ENCODE measurements at places on chromosomes 3 and 15.

DNA sequence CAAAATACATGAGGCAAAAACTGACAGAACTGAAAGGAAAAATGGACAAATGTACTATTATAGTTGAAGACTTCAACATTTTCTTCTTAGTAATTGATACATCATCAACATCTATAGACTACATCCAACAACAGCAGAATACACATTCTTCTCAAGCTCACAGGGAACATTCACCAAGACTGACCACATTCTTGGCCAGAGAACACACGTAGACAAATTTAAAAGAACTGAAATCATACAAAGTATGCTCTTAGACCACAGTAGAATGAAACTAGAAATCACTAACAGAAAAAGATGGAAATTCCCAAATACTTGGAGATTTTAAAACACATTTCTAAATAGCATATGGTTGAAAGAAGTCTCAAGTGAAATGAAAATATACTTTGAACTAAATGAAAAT is 55.1 kb upstream of the NSMCE3 start:
- DNase-seq = no peak

DNA sequence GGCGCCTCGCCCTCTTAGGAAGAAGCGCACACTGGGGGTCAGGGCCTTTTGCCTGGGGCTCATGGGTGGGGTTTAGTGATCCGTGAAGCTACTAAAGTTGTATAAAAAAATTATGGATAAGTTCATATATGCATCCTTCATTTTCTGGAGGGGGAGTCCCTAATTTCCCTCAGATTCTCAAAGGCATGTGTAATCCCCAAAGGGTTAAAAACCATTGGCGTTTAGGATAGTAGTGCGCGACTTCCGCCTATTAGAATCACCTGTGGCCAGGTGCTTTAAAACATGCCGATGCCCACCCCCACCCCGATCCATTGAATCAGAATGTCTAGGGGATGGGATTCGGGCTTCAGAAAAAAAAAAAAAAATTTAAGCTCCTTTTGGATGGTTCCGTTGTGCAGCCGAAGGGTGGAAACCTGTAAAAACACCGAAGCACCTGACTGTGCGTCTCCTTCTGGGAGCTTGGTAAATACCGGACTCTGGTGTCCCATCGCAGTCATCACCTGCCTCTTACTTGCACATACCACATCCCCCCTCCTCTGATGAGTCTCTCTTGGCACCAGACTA is 570 bp downstream of the APH1B start:
- no peak for DNase-seq

- no peak for DNase-seq
Observed at GRCh38 chr3:37245003-37245402, 70.6 kb upstream of the LRRFIP2 start.

- no peak for DNase-seq
Observed at GRCh38 chr15:42106288-42106687, 11.9 kb upstream of the PLA2G4D start.

DNA sequence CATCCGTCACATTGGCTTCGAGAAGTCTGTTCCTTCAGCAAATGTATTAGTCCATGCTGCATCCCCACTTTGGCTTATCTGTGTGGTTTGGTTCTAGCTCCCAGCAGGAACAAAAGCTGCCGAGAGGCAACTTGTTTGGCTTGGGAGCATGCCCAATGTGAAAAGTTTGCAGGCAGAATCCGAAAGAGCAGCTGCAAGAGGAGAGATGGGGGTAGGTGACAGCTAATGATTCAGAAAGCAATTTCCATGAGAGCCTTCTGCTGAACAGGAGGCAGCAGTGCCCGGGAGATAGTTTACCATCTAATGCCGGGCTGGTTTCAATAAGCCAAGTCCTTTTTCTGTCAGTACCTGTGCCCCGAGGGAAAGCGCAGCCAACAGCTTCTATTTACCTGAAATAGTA is 60.2 kb downstream of the GRM7 start:
- DNase-seq = no peak

DNA sequence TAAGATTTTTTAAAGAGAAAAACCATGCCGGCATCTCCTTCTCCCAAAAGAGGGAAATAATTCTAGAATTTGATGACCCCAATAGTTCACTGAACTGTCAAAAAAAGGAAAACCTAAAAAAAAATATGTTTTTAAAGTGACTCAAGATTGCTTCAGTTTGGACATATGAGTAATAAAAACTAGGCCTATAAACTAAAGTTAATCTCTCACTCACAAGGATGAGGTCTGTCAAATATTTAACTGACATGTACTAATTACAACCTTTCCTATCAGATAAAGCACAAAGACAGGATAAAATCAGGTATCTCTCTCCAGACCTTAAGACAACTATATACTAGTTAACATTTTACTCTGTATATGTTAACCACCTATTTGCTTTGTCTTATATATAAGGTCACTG is 231.9 kb downstream of the NSUN3 start:
- no peak for DNase-seq

- no peak for DNase-seq
Observed at GRCh38 chr3:159786489-159787177, 202.0 kb upstream of the IL12A start.

- no peak for DNase-seq
Observed at GRCh38 chr15:63169788-63170187, 12.5 kb upstream of the RPS27L start.

DNA sequence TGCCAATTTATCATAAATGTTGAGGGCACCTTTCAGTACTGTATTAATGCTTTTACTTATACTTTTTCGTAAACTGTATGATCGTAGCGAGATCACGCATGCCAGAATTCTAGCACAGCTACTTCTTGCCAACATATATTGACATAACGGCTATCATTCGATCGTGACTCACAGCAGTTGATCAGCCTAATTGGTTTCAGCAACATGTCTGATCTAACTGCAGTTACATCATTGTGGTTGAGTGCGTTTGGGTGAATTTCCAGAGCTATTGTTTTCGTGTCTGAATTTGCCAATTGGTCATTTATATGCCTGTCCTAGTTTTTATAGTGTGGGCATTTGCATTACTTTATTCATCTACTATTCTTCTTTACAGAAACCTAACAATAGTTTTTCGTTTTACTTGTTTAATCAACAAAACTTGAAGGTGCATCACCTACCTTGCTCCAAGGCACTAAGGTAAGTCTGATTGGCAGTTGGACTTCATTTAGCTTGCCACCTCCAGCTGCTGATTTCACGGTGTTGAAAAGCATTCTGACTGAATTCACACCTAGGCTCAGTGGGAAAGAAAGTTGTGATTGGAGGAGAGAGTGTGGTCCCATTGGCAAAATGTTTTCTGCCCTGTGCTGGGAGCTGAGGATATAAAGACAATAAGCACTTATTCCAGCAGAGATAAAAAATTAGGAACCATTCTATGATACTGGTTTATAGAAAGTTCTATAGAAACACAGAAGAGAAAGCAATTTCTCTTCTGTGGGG is 120.9 kb upstream of the RGMA start:
- DNase-seq = no peak

- no peak for DNase-seq
Observed at GRCh38 chr3:136381051-136381450, 130.9 kb downstream of the PCCB start.

DNA sequence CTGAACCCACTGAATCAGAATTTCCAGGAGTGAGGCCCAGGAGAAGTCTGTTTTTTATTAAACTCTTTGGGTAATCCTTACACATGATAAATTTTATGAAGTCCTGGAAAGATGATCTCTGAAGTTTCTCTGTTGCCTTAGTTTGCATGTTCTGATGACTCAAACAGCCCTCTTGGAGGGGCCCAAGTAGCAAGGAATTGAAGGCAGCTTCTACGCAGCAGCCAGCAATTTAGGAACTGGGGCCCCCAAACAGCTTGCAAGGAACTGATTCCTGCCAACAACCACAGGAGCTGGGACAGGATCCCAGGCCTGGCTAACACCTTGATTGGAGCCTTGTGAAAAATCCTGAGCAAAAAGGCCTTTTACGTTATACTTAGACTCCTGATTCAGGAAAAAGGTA is 5.4 kb upstream of the ACP3 start:
- DNase-seq = no peak

- DNase-seq = no peak
Observed at GRCh38 chr15:99994849-99995248, 261.6 kb upstream of the LYSMD4 start.

DNA sequence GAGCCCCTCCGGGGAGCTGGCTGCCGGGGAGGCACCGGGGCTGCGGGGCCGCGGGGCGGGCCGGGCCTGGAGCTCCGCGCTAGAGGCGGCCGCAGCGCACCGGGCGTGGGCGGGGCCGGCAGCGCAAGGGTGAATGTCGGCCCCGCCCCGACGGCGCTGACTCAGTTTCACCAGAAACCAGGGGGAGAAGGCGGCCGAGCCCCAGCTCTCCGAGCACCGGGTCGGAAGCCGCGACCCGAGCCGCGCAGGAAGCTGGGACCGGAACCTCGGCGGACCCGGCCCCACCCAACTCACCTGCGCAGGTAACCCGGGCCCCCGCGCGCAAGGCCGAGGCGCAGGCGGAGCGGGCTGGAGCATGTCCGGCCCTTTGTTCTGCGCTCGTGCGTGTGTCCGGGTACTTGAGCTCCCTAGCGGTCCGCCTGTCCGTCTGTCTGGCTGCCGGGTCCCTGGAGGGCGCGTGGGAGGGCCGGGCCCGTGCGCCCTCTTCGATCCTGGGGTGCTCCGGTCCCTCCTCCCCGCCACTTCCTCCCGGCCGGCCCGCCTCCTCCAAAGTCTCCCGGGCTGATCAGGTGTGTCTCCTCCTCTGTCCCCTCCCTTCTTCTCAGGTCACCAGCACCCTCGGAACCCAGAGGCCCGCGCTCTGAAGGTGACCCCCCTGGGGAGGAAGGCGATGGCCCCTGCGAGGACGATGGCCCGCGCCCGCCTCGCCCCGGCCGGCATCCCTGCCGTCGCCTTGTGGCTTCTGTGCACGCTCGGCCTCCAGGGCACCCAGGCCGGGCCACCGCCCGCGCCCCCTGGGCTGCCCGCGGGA is at the start of gene SPINT1:
Gene SPINT1 (plus strand): TSS at position 164 of the 811 bp plus-strand sequence. CDS start 507 bp downstream, at position 671.
- peak; percentile 65 for DNase-seq

DNA sequence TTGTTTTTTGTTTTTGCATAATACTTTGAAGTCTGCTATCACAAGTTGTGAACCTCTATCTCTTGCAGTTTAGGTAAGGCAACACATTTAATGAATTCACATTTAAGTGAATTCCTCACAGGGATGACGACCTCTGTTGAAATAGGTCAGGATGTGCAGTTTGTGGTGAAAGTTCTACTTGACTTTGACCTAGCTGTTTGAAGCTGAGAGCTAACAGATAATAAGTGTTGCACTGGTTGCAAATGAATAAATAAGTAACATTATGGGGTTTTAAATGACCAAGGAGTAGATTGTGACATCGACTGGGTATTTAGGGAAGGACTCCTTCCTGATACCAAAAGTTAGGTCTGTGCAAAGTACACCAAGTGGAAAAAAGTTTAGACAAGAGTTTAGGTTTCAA is 23.9 kb downstream of the NIT2 start:
- no peak for DNase-seq

GRCh38 chr3:158713094-158713499 is 19.2 kb downstream of the RARRES1 start:
- no peak for DNase-seq

GRCh38 chr15:28881170-28881569 is 4.6 kb upstream of the APBA2 start:
- no peak for DNase-seq

DNA sequence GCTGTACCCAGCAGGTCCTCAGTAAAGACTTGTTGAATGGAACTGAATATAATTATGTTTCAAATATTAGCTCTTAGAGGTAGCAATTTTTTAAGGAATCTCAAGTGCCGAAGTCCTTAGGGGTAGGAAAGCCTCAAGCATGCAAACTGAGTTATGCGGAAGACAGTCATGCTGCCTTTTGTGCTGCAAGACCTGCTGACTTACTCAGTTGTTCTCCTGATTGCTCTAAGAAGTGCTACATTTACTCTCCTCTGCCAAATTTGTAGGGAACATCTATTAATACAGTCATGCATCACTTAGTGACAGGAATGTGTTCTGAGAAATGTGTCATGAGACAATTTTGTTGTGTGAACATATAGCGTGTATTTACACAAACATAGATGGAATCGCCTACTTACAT is 325.6 kb upstream of the AZI2 start:
- no peak for DNase-seq

DNA sequence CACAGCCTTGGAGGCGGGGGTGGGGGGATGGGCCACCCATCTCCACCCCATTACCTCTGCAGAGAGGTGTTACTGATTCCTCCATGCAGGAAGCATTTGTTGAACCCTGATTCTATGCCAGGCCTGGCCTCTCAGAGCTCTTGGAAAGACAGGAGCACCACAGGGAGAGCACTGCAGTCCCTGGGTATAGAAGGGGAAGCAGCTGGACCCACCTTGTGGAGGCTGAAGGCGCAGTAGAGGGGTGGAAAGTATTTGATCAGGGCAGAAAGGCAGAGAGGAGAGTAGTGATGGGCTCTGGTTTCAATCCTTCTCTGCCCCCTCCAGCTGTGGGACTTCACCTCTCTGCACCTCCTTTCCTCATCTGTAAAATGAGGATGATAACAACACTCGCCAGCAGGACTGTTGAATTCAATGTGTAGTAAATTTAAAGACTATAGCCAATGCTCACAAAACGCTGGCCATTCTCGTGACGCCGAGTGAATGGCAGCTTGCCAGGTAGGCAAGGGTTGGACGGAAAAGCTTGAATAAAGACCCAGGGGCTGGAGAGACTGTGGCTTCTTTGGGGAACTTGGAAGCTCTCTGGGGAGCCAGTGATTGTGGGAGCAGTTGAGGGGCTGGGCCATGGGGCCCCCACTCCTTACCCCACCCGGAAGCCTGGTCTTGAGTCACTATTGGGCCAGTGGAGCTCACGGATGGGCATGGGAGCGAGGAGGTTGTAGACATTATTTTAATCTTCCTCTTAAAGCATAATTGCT is 8.0 kb upstream of the CCDC33 start:
- DNase-seq = no peak

DNA sequence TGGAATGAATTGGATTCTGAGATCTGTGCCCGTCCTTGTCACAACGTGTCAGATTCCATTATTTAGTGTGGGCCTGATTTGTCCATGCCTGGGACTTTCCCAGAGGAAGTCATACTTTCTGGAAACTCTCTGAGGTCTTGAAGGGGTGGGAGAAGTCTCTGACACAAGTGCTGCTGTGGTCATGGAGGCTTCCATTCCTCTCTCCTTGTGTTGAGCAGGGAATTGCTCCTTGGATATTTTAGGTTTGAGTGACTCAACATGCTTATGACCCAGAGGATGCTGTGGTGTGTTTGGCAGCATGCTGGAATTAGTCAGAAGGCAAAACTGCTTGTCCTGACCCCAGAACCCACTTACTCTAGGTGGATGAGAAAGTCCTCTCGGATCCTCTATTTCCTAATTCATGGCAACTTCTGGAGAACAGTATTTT is 132.1 kb downstream of the LPP start:
- DNase-seq = no peak

GRCh38 chr3:197564097-197564843 is 8.5 kb upstream of the BDH1 start:
- DNase-seq = no peak

- no peak for DNase-seq
Observed at GRCh38 chr15:81049835-81050234, 49.1 kb downstream of the TLNRD1 start.

- no peak for DNase-seq
Observed at GRCh38 chr15:89114990-89115389, 26.7 kb downstream of the ABHD2 start.

DNA sequence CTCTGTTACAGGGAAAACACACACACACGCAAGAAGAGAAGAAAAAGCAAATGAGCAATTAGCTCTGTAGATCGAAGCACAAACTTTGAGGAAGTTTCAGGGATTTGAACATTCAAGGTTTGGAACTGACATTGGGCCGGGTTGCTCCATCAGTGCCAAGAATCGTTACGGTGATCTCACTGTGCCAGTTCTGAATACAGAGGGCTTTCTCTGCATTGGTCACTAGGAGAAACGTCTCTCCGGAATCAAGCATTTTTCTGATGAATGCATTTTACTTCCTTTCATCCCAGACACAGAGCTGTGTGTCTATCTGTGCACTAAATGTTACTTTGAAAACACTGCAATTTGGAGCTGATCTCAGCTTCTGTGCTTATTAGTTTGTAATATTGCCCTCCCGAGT is 11.2 kb downstream of the HRH1 start:
- no peak for DNase-seq

Measured in stimulated activated CD8-positive, alpha-beta memory T cell treated with anti-CD3 and anti-CD28 coated beads, Interleukin-15, amount 100 ng/mL, for 4 hours (primary cell).